Smooth muscle cell of the brain vasculature (primary cell): ENCODE measurements at places on chromosomes 3 and 15.

- no peak for DNase-seq
Observed at GRCh38 chr3:167437428-167438139, 36.3 kb downstream of the SERPINI2 start.

GRCh38 chr3:147007736-147008245 lies 398.6 kb downstream of the ZIC4 start:
- no peak for DNase-seq

DNA sequence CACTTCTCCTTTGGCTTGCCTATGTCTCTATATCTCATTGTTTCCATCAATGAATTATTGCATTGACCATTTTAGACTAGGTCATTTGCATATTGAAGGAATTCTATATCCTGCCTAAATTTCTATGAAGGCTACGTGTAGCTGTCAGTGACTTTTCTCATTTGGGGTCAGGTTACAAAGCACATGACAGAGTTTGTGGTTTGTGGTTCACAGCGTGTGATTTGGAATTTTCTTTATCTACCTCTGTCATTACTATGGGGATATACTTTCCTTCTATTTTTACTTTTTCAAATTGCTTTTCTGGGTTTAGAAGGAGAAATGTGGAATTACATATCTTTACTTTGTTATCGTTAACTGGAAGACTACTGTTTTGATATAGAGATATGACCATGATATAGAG lies 317.3 kb upstream of the CFAP20DC start:
- peak; percentile 6 for DNase-seq

GRCh38 chr15:93088981-93089726 lies at the start of gene RGMA:
Gene RGMA, minus strand, starts transcription at chr15:93089211. Its CDS starts 279 bp downstream, at chr15:93088932.
- DNase-seq, result no peak
